ENCODE measurements at places on chromosomes 6 and 20.
A peak's percentile ranks its signal among the peaks of the same experiment; 100 is the strongest.

GRCh38 chr6:152863618-152864326 is 113.2 kb downstream of the VIP start:
- DNase-seq, result peak; percentile 24

DNA sequence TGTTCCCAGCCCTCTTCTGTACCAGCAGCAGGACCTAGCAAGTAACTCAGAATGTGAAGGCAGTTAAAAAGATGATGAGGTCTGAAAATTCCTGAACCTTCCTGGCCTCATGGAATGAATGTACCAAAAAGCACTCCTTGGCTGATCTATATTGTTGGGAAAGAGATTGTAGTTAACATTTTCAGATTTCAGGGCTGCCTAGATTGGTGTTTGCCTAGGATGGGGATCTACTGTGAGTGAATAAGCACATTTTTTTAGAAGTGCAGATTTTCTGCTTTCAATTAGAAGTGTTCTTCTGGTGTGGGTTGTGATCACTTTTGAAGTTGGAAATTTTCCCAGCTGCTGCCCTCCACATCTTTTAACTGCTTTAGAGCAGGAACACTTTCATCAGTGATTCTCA is 6.2 kb downstream of the MYLIP start:
- no peak for DNase-seq

GRCh38 chr6:145904391-145904790 is 59.8 kb downstream of the SHPRH start:
- no peak for DNase-seq

GRCh38 chr6:49890988-49891387 is 24.7 kb upstream of the CRISP1 start:
- no peak for DNase-seq

DNA sequence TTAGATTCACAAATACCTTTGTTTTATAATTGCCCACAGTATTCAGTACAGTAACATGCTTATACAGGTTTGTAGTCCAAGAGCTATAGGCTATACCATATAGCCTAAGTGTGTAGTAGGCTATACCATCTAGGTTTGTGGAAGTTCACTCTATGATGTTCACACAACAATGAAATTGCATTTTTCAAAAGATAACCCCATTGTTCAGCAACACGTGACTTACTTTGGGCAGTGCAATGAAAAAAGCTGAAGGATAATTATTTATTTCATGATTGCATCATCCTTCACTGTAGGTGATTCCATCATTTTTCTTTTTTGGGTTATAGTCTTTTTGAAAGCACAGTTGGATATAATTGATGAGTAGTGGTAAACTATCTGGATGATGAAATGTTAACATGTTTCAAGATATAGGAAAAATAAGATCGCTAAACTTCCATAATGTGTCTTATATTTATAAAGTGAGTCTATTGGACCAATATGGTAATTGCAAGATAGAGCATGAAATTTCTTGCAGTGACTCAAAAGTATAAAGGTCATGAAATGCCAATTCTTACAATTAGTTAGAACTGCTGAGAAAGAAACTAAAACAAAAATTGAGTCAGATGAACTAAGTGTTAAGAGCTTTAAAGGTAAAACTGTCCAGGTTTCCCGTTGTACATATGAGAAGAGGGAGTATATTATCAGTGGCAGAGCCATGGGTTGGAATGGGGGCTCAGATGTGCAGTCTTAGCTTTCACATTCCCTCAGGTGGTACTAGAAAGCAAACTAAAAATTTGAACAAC is 164.4 kb downstream of the ZFAND3 start:
- no peak for DNase-seq

DNA sequence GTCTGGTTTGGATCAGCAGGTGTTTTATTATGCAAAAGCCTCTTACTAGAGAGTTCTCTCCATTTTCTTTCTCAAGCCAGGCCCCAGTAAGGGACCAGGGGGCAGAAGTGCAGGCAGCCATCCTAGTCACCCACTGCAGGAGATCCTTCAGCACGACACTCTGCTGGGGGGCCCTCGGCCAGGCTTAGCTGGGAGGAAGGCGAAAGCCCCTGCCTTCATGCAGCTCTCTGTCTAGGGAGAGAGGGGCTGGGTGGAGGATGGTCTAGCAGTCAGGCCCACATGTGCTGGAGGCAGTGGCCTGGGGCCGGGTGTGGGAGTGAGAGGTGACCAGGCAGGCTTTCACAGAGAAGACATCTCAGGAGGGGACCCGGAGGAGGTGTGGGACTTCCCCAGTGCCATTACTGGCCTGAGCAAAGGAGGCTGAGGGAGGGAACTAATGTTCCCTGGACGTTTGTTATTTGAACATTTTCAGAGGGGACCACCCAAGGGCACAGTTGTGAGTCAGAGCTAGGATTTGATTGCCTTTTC is 33.5 kb upstream of the VSTM2L start:
- no peak for DNase-seq
